ENCODE measurements at places on chromosomes 5 and 9.

DNA sequence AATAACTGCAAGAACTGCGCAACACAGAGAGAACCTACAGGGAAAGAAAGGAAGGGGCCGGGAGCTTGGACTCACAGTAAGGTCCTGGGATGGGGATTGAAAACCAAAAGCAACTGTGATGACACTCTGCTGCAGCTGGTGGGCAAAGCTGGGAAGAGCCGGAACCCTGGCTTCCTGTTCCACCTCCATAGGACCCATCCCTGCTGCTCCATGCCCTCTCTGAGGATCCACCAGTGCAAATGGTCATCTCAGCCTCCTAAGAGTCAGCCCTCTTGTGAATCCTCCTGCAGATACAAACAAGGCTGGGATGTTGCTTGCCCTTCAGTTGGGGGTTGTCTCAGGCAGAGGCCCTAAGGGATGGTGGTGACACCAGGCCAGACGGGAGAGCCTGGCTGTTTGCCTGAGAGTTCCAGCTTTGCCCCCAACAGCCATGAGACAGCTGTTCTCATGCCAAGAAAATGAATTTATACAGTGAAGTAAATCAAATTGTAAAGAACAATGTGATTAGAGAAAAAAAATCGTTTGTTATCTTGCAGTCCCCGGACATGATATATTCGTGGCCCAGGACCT lies 90.8 kb downstream of the TENT4A start:
- no peak for DNase-seq

GRCh38 chr9:117783828-117784227 lies 79.6 kb downstream of the TLR4 start:
- DNase-seq, result no peak

GRCh38 chr5:3599226-3600105 lies 3.8 kb downstream of the IRX1 start:
- no peak for DNase-seq

DNA sequence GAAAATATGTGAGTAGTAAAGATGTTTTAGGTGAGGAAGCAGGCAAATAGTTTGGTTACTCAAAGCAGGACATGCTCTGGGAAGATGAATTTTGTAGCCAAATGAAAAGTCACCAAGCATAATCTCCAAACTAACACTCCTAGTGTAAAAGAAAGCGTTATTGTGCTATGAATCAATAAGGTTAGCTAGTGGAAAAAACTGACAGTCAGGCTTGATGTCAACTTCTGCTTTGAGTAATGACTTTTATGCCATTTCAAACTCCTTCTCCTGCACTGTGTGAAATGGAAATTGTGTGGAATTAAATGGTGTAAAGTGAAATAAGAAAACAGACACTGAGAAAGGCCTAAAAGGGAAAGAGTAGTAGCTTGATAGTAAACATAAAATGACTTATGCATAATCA lies 637.2 kb upstream of the DMAC1 start:
- DNase-seq, result no peak

- DNase-seq, result no peak
These were observed 5.4 kb downstream of the MRPL36 start for GRCh38 chr5:1793966-1794900.

DNA sequence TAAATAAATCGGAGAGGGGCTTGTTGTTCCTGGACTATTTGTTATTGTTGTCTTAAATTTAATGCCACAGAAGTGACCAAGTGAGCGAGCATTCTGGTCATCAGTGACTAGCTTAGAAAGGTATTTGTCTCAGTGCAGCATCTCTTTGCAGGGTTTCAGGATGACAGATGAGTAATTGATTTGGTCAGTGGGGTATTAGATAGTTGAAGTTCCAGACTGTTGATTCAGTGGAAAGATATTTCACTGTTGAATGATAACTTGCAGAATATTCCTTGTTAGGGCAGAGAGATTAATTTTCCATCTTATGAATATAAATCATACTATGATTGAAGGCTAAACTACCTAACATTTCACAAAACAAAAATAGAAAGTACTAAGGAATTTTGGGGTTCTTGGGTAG lies 122.4 kb downstream of the TRIO start:
- DNase-seq, result no peak

GRCh38 chr5:52956014-52956413 lies 33.1 kb upstream of the ITGA2 start:
- DNase-seq, result no peak

- DNase-seq, result no peak
These were observed 21.6 kb downstream of the FOXE1 start for GRCh38 chr9:97874624-97875023.

DNA sequence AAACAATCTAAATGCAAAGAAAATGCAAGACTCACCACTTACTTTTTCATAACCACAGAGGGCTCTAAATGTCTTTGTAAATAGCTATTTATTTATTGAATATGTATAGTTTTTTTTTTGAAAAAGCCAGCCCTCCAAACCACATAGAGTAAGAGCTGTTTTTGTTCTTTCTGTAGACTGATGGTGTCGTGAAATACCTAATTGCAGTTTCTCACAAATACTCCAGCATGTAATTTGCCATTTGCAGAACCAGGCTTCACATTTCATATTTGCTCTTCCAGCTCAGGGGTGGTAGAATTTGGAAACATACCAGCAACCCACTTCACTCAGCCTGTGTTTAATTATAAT lies 159.8 kb downstream of the TMC1 start:
- DNase-seq, result no peak

- DNase-seq, result no peak
These were observed 75.5 kb downstream of the CACNA1B start for GRCh38 chr9:137952976-137953666.

Measured in activated gamma-delta T cell (primary cell).